GDM1 (cell line): ENCODE measurements at places on chromosomes 12 and 14.

GRCh38 chr12:88833641-88834116, 253.4 kb upstream of the KITLG start:
- DNase-seq, result no peak

DNA sequence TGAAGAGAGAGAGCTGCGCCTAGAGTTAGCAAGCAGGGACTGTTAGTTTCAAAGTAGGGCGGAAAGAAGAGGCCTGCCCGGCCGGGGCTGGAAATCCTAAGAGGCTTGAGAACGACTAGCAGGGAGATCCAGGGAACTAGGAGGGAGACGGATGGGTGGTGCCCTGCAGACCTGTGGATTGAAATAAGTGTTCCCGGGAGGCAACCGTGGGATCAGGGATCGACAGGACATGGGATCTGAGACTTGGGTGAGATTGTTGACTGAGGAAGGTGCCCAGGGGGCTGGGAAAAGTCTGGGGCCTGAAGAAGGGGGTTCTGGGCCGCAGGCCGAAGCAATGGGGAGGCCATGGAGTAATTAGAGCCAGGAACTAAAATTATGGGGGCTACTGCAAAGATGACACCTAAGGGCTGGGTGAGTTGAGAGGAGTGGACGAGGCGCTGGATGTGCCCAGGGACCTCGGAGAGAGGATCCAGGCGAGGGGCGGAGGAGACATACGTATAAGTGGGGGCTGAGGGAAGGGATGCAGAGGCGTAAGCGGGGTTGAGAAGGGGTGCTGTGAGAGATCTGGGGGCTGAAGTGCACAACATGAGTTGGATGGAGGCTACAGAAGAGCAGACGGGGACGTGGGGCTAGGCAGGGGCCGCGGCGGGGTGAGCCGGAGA, 635 bp downstream of the LTA4H start:
- no peak for DNase-seq

- DNase-seq, result no peak
Measured at GRCh38 chr12:106094304-106094703, 44.5 kb downstream of the NUAK1 start.

DNA sequence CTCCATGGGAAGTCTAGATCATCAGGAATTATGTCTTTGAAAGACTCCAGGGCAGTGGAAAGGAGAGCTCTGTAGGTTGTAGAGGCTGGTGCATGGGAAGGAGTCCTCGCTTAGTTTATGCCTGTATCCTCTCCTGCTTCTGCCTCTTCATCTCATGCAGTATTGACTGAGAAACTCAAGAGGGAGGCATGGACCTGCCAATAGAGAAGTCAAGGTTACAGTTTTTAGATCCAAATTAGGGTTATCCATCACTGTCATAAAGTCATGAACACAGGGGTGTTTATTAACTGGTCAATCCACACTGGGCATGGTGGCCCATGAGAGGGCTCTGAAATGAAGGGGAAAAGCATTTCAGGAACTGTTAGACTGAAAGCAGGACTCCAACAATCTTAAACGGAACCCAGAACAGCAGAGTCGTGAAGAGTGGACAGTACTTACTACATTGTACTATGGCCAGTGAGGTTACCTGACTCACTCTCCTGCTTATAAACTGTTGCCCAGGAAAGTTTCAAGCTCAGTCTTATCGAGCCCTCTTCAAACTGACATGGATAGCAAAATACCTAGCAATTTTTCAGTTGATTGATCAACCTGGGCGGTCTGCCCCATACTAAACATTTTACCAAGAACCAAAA, 30.1 kb upstream of the DHRS7 start:
- DNase-seq, result no peak

DNA sequence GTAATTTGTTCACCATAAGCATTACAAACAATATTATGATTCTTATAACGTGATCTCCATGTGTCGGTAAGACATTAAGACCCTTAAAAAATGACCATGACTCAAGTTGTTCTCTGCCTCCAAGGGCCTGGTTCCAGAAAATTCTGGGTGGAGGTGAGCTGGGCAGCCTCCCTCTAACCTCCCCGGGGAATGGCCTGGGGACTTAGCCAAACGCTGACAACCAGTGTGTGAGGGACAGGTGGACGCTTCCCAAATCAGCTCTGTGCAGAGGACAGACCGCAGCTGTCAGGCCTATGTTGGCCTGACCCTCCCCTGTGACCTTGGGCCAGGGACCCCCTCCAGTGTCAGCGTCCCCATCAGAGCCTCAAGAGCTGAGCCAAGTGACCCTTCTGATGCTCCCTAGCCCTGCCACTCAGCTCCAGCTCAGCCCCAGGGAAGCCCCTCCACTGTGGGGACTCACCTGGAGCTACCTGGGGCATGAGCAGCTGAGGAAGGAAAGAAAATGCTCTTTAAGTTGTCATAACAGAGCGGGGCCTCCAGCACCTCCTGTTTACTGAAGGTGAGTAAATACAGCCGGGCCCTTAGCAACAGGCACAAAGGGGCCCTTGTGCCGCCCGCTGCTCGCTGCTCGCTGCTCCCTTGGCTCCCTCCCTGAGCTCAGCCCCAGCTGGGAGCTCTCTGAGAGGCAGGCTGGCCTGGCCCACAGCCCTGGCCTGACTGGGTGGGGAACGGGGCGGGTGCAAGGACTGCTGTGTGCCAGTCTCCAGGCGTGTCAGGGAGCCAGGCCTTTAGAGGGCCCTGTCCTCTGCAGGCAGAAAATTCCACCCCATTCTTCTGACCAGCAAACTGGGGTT, 116.6 kb downstream of the CALM1 start:
- DNase-seq, result no peak

DNA sequence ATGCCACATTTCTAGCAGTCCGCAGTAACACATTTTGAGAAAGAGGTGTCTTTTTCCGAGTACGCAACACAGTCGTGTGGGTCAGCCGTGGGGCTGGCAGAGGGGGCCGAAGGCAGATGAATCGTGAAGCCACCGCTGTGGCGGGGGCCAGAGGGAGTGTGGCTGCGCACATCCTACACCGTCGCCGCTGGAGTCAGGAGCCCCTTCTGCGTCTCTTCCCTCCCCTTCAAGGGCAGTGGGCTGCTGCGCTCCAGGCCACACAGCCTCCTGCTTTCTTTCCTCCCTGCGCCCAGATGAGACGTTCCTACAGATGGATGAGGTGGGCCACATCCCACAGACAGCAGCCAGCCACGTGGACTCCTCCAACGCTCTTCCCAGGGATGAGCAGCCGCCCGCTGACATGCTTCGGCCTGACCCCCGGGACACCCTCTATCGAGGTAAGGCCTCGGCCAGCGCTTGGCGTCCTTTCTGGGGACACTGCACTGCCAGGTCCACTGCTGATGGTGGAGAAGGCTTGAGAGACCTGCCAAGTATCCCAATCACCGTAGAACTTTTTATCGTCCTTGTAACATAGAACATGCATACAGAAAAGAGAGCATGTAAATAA, 89.8 kb downstream of the B4GALNT3 start:
- no peak for DNase-seq

DNA sequence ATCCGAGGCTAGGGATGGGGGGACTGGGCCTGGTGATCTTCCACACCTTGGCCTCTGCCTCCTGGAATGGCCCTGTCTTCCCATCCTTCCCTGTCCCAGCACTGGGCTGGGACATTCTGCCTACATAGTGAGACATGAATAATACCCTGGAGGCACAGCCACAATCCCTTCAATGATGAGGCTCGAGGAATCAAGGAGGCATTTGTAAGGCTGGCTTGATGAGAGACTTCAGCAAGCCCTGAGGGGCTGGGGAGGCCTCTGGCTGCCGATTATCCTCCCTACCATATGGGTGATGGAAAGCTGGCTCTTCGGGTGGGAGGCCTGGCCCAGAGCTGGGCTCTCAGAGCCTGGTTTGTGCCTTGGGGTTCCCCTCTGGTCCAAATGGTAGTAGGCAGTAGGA, 92.5 kb downstream of the CALM1 start:
- no peak for DNase-seq

GRCh38 chr12:30826276-30826675, 71.5 kb upstream of the CAPRIN2 start:
- no peak for DNase-seq

DNA sequence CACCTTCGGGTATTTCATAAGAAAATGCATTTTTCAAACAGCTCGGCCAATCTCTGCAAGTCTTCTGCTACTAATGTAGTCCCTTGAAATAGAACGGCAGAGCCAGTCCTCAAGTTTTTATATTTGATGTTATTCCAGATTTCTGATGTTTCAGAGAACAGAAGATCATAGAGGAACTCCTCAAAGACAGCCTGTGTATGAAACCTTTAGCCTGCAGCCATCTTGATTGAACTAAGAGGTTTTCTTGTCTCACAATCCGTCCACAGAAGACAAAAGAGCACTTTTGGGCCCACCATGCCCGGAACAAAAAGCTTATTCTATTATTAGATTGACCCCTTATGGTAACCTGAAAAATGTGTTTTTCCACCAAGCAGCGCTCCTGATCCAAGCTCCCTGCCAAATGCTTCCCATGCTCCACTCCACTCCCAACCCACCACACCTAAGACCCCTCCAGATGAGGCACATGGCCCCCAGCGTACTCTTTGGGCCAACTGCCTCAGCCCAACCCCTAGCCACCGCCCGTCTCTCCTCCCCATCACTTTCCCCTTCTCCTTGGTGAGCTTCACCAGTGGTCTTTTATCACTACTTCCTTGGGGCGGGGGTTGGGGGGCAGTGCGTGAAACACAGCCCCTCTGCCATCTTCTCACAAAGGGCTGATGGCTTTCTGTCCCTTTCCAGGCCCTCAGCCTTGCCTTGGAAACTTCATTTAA, 175.8 kb downstream of the CALM1 start:
- no peak for DNase-seq

DNA sequence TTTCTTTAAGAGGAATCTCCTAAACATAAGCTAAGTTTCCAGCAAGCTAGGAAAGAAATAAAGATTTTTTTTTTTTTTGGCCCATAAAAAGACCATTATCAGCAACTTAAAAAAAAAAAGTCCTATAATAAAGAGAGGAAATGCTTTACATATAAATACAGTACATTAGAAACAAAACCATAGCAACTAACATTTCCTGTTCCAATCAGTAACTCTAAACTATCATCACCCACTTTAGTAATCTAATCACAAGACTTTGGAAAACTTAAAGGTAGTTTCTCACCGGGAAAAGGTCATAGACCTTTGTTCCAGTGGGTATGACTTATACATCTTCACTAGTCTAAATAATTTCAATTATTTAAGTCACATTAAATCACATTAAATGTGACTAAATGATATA, 11.1 kb downstream of the SPTSSA start:
- no peak for DNase-seq

DNA sequence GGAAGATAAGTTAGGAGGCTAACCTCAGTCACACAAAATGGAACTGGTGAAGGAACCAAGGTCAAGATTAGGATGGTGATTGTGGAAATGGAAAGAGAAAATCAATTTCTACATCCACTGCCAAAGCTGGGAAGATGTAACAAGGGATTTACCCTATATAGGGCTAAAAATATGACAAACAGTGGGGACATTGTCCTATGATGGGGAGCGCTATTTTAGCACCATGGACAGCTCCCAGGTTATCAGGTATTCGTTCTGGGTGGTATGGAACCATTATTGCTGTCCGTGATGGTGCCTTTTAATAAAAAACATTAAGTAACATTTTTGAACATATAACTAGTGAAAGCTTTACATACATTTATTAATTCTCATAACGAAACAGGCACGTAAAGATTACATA, 124.0 kb downstream of the NDUFA12 start:
- no peak for DNase-seq

GRCh38 chr12:51847643-51848325, 734 bp downstream of the FIGNL2 start:
- no peak for DNase-seq

DNA sequence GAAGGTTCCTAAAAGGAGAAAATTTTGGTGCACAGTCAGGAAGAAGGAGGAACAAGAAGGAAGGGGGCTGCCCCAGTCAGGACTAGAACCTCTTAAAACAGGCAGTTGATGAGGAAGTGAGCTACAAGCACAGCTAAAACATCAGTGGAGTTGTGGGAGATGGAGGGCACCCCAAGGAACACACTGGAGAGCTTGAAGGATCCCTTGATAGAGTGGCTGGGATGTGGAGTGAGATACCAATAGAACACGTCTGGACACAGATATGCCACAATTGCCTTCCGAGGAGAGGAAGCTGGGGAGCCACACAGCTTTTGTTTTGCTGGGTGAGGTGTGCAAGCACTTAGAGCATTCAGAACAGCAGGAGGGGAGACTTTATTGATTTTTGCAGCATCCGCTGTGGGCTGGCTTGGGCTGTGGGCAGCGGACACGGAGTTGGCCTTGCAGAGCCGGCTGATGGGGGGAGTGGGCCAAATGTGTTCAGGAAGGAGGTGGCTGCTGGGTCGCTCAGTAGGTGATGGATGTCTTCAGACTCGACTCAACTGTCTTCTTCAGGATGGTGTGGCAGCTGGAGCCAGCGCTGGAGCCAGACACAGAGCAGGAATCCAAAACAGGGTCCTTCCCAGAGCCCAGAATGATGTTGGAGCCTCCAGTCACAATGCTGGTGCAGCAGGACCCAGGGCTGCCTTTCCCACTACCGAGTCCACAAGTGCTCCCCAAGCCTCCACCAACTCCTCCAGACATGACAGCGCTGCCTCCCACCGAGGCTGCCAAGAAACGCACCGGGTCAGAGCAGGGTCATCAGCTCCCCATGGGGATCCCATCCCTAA, 4.7 kb upstream of the KRT79 start:
- peak; percentile 14 for DNase-seq

DNA sequence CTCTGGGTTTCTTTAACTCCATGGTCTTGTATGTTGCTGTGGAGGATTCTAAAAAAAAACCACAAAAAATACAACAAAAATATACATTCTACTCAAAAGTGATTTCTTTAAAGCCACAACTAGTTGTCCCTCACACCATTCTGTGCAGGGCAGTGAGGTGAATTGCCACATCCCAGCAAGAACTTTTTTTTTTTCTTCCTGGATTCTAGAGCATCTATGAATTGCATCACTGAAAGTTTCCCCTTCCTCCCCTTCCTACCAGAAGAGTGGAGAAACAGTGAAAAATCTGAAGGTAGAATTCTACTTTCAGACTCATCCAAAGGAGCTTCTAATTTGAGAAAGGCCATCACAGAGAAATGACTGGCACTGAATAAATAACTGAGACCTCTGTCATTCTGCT, 395.3 kb downstream of the AEBP2 start:
- DNase-seq, result no peak

- no peak for DNase-seq
Measured at GRCh38 chr12:114820796-114821195, 136.8 kb upstream of the TBX3 start.

DNA sequence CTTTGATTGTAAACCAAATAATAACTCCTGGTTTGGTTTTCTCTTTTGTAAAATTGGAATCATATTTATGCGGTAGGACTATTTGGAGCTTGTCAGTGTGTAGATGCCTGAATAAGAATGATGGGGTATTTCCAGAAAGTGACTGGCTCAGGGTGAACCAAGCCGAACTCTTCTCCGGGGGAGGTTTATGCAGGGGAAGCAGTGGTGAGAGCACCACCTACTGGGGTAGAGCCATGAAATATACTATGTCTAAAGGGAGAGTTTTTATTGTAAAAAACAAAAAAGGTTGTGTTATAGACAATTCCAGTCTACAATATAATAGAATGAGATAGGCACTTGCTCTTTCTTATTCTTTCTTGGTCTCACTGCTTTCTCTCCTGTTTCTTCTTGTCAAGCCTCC, 222.9 kb upstream of the SLC16A7 start:
- DNase-seq, result no peak
